ENCODE measurements at places on chromosomes 16 and 17. TPM values are rescaled to one million over a fixed set of nuclear protein-coding genes. Genes with fewer than 3 reads are reported as not detected.

DNA sequence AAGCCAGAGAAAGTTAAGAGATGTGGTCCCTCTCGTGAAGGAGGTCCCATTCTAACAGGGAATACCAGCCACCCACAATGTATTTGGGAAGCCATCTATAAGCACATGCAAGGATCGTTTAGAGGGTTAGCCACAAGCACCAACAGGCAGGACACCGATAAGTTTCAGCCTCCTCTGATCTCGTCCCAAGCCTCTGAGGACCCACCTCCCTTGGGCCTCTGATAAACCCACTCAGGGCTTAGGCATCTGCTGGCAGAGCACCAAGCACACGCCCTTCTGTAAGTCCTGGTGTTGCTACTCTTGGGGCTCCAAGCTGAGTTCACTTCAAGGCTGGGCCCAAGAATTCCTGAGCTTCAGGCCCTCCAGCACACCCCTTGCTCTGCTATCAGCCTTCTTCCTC is 5.4 kb upstream of the PNPO start:
- DNase-seq, result no peak

DNA sequence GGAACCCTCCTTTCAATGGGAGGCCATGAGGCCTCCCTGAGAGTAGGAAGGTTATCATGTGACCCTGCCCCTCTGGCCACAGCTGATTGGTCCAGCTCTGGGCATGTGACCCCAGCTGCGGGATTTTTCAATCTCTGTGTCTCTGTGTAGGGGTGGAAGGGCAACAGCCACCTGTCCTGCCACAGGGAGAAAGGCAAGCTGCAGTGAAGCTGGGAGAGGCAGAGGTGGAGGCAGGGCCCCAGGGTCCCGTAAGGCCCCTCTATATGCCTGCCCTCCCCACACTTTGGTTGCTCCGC is 10.9 kb downstream of the DNAAF8 start:
- DNase-seq, result no peak

DNA sequence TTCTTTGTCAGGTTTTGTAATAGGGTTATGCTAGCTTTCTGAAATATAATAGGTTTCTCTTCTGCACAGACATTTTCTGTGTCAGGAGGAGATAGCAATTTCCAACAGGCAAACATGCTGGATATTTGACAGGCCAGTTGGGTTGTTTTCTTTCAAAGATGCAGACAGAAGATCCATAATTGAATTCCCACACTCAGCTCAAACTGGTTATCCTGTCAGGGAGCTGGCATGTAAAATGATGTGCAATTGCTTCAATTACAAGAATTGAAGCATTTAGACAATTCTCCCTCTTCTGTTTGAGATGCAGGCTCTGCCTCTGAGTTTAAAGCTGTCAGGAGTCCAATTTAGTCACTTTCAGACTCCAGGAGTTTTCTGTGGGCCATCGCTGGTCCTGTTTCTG is 146.2 kb upstream of the ZKSCAN2 start:
- DNase-seq, result no peak

GRCh38 chr17:50204431-50204830 is 3.0 kb upstream of the COL1A1 start:
- no peak for DNase-seq

Gene ABCA8
- total RNA-seq, result 90.5 TPM

DNA sequence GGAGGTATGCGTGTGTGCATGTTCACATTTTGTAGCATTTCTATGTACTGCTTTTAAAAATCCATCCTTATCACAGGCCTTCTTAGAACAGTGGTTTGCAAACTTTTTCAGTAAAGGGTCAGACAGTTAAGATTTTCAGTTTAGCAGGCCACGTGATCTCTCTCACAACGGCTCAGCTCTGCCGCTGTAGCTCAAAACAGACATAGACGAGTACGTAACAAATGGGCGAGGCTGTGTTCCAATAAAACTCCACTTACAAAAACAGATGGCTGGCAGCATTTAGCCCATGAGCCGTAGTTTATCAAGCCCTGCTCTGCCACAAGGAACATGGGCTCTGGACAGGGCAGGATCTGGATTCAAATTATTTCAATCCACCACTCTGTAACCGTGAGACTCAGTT is 141.8 kb downstream of the XYLT1 start:
- DNase-seq, result no peak

DNA sequence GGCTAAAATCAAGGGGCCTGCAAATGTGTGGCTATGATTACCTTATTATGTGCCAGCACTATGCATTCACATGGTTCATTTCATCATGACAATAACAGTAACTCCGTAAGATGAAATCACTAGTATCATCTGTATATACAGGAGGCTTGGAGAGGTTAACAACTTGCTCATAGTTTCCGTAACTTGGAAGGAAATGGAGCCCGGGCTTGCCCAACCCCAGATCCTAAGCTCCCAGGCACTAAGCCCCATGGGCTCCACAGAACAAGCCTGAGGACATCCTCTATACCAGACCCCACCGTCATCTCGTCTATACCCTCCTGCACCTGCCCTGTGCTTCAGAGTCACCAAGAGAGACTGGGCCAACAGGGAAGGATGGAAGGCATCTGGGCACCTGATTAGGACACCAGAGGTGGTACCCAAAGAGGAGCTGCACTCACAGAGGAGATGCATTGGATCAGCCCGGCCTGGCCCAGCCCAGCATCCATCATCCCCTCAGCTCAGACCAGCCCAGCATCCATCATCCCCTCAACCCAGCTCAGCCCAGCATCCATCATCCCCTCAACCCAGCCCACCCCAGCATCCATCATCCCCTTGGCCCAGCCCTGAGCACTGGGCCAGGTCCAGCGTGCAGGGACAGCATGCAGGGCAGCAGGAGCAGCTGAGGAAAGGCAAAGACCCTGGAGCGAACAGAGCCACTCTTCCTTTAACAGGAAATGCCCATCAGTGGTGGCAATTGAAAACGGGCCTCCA is 28.5 kb downstream of the NSMCE1 start:
- DNase-seq, result peak; percentile 67

DNA sequence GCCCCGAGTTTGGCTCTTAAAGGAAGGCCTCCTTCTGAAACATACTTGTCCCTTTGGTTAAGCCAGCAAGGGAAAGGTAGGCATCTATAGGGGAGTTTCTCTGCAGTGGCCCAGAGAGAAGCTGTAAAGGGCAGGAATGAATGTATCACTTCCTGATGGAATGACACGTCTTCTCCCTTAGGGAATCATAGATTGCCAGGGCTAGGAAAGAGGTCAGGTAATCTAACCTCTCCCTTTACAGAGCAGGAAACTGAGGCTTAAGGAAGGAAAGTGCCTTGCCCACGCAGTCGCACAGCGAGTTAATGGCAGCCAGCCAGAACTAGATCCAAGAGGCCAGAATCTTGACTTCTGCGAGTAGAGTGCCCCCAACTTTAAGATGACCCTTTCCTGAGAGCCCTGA is 66.1 kb downstream of the NEUROD2 start:
- DNase-seq, result no peak

DNA sequence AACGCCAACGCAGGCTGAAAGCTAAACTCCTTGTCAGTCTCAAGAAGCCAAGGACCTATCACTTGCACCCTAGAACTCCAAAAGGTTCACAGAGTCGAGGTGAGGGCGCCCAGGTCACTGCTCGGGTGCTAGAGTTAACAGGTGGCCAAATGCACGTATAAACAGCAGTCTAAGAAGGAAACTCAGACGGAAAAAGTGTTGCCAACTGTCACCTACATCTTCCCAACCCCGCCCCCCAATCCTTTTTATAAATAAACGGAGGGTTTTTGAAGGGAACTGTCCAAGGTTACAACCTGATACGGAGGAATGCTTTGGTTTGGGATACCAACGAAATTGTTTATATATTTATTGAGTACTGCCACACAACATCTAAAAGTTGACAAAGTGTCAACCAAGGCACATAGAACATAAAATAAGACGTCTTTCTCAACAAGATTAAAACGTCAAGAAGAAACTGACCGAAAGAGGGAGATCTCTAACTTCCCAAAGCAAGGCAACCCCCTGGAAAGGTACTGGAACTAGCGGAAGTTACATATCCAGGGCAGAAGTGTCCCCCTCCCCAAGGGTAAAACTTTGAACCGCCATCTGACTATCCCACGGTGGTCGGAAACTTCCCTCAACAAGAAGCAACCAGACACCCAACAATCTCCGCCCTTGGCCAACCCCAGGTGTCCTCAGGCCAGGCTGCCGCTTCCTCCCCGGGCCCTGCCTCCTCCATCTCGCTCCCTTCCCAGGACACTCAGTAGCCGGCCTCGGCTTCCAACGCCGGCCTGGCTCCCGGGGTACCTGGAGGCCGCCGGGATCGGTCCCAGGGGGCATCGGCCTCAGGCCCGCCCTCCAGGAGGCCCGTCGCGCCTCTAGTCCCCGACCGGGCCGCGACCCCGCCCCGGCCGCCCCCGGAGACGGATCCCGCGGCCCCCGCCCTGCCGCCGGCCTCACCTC is 982 bp downstream of the SPAG9 start:
- DNase-seq, result no peak

- DNase-seq, result no peak
Observed at GRCh38 chr16:23786964-23787561, 32.2 kb downstream of the CHP2 start.

Gene TOM1L1
- 16.4 TPM for total RNA-seq

DNA sequence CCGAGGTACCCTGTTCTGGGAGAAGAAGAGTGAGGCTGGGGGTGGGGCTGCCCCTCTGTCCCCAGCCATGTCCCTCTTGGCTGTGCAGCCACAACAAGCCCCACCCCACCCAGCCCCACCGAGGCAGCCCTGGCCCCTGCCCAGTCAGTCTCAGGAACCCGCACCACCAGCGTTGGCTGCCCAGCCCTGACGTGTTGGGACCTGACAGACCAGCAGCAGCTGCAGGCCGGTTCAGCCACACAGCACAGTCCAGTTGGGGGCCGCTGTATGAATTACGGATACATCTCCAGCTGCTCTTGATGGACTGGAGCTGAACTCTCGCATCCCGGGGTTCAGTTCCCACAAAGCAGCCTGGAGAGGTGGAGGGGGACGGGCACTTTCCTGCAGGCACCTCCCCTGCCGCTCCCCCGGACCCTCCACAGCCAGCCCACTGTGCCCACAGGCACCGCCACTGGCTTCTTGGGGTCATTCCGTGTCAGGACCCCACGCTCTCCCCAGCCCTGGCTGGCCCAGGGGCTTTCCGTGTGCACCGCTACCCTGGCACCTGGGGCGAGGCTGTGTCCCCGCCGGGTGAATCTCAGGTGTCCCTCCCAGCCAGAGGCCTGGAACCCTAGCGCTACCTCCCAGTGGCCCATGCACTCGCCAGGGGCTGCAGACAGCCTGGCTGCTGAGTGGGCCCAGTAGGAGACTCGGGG is 7.1 kb downstream of the CDH15 start:
- DNase-seq, result no peak

- DNase-seq, result no peak
Observed at GRCh38 chr17:58353389-58353825, 1.4 kb upstream of the SUPT4H1 start.

Gene RNF166
- total RNA-seq, result 22.5 TPM

Gene AGRP
- total RNA-seq, result not detected

Gene PYY
- total RNA-seq, result not detected

GRCh38 chr16:57800200-57801097 is 1.8 kb downstream of the KIFC3 start:
- no peak for DNase-seq

DNA sequence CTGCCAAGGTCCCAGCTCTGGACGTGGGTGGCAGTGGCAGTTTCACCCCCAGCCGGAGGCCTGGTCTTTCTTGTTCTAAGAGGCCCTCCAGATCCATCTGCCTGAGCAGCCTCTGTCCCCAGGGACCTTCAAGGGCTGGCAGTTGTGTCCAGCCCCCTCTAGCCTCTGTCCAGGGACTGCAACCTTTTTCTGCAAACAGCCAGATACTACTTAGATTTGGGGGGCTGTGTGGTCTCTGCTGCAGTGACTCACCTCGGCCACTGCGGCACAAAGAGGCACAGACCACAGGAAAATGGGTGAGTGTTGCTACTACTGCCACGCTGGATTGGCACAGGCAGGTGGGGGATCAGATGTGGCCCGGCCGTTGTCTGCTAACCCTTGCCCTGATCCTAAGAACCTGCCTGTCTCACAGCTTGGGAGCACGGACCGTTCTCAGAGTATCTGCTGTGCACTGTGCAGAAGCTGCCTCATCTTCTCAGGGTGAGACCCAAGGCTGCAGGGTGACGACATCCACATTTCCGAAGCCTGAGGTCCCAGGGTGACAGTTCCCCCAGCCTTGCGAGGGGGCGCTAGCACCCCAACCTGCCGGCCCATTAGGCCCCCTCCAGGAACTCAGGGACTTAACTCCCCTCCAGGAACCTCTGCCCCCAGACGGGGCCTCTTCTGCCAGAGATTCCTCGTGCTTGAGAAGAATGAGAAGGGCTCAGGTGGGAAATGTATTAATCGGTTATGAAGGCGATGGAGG is 27.6 kb downstream of the MXRA7 start:
- DNase-seq, result no peak

Gene TANC2
- 62.9 TPM for total RNA-seq

DNA sequence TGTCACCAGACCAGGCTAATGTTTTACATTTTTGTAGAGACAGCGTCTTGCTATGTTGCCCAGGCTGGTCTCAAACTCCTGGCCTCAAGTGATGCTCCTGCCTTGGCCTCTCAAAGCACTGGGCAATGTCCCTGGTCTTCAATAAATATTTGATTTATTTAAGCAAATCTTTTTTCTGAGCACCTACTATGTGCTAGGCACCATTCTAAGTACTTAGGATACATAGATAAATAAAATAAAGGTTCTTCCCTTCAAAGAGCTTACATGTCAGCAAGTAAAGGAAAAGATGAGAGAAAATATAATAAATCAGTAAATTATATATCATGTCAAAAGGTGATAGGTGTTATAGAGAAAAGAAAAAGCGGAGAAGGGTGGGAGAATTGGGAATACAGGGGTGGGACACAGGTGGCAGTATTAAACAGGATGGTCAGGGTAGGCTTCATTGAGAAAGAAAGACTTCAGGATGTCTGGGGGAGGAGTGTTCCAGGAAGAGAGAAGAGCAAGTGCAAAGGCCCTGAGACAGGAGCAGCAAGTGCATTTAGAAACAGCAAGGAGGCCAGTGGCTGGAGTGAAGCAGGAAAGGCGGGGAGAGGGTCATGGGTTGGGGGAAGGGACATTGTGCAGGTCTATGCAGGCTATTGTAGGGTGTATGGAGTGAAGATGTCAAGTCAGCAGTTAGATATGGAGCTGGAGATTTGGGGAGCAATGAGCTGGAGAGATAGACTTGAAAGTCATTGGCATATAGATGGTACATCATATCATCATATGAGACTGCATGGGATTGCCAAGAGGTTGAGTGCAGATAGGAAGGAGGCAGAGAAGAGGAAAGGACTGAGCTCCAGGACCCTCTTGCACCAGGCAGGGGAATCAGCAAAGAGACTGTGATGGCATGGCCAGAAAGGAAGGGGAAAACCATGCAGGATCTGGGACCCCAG is 11.3 kb downstream of the ABCC3 start:
- DNase-seq, result no peak

DNA sequence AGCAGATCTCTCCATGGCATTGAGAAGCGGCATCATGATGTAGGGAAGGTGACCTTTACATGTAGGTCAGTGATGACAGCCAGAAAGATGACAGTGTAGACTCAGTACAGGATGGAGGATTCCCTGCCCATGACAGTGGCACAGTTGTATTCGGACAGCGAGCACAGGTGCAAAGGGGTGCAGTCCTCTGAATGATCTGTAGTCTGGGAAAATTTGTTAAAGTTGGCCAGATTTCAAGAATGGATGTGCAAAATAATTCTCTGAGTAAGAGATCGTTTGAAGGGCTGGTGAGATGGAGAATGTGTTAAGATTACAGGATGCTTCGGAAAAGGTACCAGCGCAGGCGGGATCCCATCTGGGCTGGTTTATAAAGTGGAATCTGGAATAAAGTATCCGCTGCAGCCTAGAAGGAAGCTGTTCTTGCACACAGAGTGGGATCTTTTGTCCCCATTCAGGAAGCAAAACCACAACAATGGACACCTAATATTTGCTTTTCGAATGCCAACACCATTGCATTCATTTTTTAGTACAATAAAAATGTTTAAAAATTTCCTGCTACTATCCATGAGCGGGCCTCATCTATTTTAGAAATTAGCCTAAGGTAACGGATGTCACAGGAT is 101.2 kb downstream of the RPTOR start:
- peak; percentile 41 for DNase-seq

Gene CRHR1
- total RNA-seq, result not detected

Measured in mesenteric fat pad (tissue), 1 donor.